ENCODE measurements at places on chromosomes 16 and 17.

DNA sequence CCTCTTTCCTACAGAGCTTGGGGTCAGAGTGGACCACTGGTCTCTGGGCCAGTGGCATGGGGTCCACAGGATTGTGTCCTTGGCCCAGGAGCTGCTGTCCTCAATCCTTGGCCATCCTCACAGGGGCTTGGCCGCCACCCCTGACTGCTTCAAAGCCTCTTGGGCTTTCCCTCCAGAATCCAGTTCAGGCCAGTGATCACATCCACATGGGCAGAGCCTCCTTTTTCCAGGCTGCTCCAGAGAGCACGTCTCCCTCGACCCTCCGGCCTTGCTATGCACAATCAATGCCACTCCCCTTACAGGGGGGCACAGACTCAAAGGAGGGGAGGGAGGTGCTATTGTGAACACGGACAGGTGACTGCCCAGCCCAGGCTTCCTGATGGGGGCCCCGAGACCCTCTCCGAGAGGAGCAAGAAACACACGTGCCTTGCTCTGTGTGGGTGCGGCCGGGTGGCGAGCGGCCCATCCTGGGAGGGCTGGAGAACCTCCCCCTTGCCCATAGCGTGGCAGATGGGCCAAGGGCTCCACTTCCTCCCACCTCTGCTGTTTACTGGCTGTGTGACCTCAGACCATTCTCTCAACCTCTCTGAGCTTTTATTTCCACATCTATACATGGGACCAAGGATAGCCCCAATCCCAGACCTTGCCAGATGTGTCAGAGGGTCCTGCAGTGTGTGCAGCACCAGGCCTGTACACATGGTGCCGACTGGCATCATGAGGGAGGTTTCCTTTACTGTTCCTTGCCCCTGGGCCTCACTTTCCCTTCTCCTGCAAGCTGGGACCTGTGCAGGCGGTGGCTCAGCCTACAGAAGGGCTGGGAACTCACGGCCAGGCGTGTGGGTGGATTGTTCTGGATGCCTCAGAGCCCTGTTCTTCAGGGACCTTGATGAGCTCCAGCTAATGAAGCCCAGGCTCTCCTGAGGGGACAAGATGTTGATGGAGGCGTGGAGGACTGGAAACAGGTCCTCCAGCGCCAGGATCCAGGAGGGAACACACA is 229.0 kb upstream of the GSE1 start:
- no peak for DNase-seq

GRCh38 chr17:17322516-17323510 is 19.6 kb downstream of the NT5M start:
- no peak for DNase-seq

- no peak for DNase-seq
Observed at GRCh38 chr17:50957600-50958575, 91.7 kb upstream of the TOB1 start.

DNA sequence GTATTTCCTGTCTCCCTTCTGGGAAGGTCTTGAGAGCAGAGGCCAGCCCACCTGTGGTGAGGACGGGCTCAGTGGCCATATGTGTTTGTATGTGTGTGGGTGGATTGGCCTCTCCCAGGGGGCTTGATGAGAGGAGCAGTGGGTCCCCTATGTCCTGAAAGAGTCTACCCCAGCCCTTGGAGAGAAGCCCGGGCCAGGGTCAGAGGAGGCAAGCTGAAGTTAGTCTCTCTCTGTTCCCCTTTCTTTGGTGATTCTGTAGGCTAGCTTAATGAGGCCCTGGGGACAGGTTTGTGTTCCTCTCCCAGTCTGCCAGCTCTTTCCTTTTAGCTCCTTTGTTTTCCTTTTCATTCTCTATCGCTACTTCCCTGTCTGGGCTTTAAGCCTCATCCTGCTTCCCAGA is 23.8 kb upstream of the NFATC3 start:
- DNase-seq = no peak

- no peak for DNase-seq
Observed at GRCh38 chr16:87065446-87066132, 251.6 kb downstream of the C16orf95 start.

GRCh38 chr17:55576996-55577586 is 65.8 kb upstream of the SMIM36 start:
- DNase-seq = no peak

DNA sequence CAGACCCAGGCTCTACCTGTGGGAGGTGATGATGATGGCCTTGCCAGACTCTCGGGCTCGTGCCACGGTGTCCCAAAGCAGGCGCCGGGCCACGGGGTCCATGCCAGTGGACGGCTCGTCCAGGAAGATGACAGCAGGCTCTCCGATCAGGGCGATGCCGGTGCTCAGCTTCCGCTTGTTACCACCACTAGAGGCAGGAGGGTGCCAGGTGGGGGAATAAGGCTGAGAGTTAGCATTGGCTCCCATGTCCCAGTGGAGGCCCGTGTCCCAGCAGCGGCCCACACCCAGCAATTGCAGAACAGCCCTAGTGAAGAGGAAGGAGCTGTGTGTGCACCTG is 10.3 kb upstream of the RNPS1 start:
- peak; percentile 4 for DNase-seq

GRCh38 chr16:88469615-88470395 is 16.7 kb downstream of the ZFPM1 start:
- DNase-seq = no peak

DNA sequence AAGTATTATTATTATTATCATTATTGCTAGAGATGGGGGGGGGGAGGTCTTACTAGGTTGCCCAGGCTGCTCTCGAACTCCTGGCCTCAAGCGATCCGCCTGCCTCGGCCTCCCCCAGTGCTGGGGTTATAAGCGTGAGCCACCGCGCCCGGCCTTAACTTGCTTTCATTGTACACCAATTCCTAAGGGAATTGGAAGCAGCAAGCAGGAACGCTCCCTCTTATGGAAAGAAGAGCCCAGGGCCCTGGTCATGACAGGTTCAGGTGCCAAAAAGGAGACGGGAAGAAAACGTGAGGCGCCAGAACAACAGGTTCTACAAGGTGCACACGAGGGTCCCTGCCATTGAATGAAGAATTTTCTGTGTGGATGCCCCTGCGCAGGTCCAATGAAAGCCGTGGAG is 540 bp upstream of the RPL38 start:
- DNase-seq = no peak

DNA sequence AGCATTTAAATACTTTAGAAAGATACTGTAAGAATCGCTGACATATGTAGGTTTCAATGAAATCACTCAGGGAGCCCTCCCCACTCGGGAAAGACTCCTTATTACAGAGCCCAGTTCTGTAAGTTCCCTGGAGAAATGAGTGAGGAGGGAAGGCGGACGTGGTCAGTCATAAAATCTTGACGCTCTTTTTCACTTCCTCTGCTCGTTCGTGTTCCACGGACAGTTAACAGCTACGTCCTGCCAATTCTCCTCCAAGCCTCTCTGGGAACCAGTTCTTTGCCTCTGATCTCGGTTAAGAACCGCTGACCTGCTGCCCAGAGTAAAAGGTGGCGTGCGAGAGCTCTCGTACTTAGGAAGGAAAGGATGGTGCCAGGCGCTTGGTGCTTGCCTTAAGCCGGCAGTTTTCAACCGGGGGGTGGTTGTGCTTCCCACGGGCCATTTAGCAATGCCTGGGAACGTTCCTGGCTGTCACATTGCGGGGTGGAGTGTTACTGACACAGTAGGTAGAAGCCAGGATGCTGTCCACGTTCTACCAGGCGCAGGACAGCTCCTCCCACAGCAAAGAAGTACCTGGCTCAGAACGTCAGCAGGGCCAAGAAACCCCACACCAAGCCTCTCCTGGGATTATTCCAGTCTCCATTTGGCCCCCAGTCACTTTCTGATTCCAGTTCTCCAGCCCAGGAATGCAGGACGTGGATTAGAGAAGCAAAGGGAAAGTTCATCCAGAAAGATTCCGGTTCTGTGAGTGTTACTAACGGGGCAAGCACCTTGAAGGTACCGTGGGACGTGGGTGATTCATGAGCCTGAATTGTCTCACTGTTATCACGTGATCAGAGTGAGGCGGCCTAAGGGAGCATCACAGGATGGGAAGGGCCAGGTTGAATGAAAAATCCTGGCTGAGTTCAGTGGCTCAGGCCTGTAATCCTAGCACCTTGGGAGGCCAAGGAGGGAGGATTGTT is 87.7 kb downstream of the MRM3 start:
- no peak for DNase-seq

GRCh38 chr16:89325861-89326471 is 108.5 kb downstream of the ZNF778 start:
- DNase-seq = no peak

DNA sequence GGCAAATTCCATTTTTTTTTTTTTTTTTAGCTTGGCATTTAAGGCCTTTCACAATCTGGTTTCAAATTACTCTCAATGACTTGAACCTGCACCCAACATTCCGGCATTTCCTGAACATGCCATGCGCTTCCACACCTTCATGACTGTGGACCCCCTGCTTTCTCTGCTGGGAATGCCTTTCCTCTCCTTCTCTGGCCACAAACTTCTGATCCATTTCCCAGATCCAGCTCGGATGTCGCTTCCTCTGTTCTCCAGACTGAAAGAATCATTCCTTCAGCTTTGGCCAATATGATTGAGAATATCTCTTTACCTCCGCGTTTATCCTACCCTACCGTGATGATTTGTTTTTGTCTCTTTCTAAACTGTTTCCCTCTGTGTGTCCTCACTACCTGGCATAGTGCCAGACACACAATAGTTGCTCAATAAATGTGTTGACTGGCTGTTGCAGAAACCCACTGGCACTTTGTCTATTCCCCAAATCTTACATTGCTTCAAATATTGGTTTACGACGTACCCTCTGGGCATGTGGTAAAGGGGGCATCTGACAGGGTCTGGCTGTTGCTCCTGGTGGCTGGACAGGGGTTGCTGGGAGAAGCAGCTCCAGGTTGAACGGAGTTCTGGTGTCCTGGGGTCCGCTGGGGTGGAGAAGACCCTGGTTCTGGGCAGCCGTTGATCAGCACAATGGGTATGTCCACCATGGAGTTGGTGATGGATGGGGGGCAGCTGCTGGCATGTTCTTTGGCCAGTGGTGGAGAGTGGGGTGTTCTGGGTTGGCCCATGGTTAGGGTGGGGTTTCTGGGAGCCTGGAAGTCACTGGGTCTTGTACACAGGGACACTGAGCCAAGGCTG is 14.7 kb downstream of the TNS4 start:
- DNase-seq = no peak

- DNase-seq = no peak
Observed at GRCh38 chr17:43308999-43309398, 75.2 kb upstream of the RNU2-1 start.

DNA sequence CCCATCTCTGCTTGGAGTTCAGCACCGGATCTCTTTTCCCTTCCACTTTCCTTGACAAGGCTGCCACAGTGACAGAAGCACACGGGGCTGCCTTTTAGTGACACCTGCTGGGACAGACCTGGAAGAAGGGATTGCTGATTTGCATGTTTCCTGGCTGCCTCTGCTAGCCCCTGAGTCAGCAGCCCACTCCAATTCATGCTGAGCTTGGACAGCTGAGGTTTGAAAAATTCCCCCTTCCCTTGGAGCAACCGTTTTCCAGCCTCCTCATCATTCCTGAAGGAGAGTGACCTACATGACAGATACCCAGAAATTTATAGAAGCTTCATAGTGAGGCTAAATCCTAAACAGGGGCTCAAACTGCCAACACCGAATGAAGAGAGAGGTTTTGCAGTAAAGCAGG is 18.8 kb upstream of the RBL2 start:
- DNase-seq = peak; percentile 31

DNA sequence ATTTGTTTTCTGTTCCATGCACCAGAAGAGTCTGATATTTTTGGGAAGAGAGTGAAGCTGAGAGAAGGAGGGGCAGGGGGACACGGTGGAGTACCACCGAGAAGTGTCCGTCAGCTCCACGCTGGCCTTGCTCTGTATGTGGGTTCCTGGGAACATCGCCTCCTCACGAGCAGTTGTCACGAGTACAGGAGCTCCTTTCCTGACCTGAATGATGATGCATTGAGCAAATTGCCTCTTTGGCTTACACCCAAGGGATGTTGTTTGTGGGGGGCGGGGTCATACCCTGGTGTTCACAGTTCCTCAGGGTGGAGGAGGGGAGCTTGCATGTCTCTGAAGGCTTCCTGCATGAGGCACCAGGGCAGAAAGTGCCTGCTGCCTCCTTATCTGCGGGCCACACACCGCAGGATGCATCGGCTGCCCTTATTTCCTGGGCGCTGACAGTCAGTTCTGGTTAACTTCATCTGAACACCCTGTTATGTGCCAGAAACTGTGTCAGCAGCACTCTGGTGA is 36.2 kb downstream of the RGS9 start:
- DNase-seq = no peak

DNA sequence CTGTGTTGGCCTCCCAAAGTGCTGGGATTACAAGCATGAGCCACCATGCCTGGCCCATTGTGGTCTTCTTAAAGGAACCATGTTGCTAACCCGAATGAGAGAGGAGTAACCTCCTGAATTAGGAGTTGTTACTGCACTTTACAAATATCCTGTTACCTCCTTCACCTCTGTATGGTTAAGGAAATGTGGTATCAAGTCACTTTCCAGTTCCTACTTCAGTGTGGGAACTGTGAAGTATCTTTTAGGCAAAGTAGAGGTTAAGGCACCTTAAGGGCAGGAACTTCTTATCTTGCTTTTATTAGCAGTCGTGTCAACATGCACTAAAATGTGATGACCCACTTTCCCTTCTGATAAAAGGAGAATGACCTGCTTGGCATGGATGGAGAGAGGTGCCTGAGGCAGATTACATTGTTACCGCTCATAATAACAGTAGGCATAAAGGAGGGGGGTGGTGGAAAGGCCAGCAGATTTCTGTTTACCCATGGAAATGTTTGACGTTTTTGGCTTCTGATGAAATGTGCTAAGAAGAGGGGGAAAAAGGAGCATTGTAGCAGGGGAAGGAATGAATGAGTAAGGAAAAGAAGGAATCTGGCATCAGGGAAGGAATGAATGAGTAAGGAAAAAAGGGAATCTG is 28.5 kb downstream of the FTO start:
- DNase-seq = no peak

DNA sequence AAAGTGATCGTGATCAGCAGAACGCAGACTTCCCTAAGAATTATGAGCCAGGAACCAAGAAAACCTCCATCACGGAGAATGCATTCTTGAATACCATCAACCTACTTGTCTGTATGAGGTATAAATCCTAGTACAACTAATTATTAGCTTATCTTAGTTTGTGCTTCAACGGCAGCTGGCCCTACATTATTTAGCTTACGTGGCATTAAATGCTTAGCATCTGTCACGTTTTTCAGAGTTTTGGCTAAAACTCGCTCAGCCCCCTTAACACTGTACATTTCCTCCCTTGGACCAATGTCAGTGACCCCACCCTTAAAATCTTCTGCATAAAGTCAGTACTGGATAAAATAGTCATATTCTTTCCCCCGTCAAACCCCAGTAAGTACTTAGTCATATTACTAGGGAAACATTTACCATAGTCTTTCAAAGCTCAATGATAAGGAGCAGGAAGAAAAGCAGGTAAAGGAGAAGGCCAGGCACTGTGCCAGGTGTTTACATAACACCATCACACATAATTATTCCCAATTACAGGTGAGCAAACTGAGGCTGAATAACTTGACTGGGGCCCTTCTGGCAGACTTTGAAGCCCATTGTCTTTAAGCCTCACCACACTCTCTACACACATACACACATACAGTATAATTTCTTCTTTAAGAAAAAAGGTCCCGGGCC is 16.6 kb upstream of the TXNDC11 start:
- peak; percentile 71 for DNase-seq

All from NCI-H524 (cell line).